M059J (cell line): ENCODE measurements at places on chromosomes 1 and 21. TPM values are rescaled to one million over a fixed set of nuclear protein-coding genes. Genes with fewer than 3 reads are reported as not detected.

Gene GPR52
- total RNA-seq = not detected in 2 replicates

Gene SELP
- not detected in 2 replicates for total RNA-seq

Gene ACTA1
- total RNA-seq = not detected in 2 replicates

DNA sequence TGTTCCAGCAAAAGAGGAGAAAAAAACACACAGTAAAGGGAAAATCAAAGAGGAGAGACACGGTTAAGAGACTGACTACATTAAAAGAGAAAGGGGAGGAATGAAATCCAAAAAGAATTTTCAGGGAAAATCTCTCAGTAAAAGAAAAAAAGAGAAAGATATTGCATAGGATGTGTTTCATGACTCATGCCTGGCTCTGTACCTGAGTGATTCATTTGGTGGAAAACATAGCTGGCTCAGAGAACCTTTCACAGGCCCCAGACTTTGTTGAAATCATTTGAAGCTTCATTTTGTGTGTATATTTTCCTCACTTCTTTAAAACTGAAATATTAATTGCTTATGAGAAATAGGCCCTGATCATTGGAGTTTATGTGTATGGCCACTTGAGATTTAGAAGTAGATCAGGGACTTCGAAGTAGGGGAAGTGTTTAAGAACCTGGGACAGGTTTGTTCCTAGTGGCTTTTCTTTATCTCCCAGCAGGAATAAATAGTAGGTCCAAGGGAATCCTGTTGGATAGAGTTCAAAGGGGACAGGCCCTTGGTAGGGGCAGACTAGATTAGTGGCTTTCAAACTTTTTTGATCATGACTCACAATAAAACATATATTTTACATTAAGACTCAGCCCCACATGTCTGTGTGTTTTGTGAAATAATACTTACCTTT lies 239.1 kb upstream of the SGIP1 start:
- peak; percentile 73 for DNase-seq

GRCh38 chr1:201385299-201385891 lies 7.9 kb upstream of the TNNT2 start:
- DNase-seq = peak; percentile 47

- no peak for DNase-seq
Observed at GRCh38 chr1:71371581-71371980, 290.7 kb upstream of the ZRANB2 start.

DNA sequence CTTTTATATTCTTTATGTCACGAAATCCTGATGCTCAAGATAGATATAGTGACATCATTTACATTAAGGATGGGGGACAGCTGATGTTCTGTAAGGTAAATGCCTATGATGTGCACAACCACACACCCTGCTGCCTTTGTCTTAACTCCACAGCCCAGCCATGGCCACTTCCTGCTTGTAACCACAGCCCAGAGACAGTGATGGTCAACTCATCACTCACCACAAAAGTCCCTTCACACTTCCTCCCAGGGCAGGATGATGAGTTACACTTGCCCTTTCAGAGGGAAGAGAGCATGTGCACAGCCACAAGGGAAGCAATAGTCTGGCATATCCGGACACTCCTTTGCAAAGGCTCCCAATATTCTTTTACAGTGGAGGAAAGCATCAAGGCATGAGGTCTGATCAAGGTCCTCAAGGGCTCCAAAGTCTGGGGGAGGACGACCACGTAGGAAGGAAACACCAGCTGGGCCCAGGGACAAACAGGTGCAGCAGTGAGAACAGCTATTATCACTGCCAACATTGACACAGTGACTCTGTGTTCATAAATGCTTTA lies 53.8 kb downstream of the PLPP3 start:
- peak; percentile 68 for DNase-seq

- DNase-seq = peak; percentile 65
Observed at GRCh38 chr1:36156329-36157114, 562 bp downstream of the MAP7D1 start.

DNA sequence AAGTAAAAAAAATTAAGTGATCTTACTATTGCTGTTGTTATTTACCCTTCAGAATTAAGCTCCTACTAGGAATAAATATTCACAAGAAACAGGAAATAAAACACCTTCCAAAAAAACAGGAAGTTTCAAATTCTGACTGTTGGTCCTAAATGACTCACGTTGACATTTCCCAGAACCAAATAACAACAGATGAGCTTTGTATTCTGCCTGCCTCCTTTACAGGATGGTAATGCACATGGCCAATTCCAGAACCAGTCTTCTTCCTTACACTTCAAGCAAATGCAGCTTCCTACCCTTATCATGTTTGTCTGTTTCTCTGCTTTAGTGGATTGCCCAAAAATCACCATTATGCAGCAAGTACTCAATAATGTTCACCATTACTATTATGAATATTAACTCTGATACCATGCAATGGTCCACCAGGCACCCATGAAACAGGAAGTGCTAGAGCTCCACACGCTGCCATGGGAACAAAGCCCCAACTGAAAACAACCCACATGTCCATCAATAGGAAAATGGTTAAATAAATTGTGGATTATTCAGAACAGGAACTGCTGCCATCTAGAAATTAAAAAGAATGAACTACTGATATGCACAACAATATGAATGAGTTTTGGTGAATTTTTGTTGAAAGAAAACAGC lies 8.9 kb downstream of the CASP9 start:
- DNase-seq = peak; percentile 56

DNA sequence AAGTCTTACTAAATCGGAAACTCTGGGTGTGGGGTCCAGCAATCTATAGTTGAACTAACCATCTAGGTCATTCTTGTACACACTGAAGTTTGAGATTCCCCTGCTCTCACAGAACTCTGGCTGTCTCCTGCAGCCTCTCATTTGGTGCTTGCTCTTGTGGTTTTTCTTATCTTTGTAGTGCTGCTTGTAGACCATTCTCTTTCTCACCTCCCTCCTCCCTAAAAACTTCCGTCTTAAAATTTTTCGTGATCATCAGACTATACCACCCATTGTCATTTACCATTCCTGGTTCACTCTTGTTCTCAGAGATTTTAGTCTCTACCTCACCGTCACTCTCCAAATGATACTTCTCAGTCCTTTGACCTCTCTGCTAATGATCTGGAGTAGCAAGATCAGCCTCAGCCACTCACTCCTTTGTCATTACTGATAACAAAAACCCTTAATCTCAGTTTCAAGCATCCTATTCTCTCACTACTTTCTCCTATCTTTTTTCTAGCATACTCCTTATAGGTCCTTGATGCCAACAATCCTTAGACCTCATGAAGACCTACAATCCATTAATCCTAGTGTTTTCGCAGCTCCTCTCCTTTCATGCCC lies 13.0 kb upstream of the EPHX4 start:
- no peak for DNase-seq
